ENCODE measurements at places on chromosomes 11 and 22.

GRCh38 chr11:82906236-82906635 lies 4.7 kb downstream of the DDIAS start:
- DNase-seq: no peak

GRCh38 chr11:69080257-69080995 lies 31.7 kb downstream of the TPCN2 start:
- DNase-seq: no peak

DNA sequence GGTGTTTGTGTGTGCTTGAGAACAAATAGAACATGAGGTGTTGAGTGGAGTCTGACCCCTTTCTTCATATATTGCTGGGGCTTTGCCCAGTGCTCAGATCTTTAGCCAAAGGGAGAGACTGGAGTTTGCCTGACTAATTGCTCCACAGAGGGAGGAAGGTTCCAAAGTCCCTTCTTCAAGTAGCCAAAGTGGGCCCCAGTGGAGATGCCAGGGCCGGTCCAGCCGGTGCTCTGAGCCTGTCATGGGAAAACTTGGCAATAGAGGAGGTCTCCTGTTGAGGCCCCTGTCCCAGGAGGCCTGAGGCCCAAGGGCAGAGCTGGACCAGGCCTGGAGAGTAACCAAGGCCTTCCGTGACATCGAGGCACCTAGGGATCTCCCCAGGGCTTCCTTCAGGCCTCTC lies 112.3 kb downstream of the DSCAML1 start:
- no peak for DNase-seq

DNA sequence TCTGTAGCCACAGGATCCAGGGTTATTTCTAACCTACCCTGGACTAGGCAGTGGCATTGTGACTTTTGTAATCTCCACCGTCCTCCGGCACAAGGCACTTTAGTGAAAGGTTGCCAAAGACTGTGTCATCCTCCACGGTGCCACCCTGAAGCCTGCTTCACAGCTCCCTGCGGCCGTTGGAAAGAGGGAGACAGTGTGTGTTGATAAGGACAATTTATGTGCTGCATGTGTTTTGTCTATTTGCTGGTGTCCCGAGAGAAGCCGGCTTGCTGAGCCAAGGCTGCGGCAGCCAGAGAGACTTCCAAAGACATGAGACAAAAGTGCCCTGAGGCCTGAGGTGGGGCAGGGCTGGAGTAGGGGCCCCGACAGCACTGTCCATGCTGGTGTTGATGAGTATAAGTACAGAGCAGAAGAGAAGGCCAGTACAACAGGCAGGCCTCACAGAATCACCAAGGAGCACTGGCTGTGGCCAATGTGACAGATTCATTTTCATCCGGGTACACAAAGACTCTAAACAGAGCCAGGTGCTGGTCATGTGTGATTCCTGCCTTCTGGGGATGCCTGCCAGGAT lies 40.9 kb downstream of the GALNT18 start:
- DNase-seq: no peak

- DNase-seq: no peak
Observed at GRCh38 chr11:102216433-102217075, 100.7 kb upstream of the BIRC3 start.

GRCh38 chr11:64647019-64647779 lies 56.2 kb downstream of the SLC22A12 start:
- DNase-seq: no peak

GRCh38 chr22:20427945-20428417 lies 9.6 kb downstream of the SCARF2 start:
- no peak for DNase-seq

DNA sequence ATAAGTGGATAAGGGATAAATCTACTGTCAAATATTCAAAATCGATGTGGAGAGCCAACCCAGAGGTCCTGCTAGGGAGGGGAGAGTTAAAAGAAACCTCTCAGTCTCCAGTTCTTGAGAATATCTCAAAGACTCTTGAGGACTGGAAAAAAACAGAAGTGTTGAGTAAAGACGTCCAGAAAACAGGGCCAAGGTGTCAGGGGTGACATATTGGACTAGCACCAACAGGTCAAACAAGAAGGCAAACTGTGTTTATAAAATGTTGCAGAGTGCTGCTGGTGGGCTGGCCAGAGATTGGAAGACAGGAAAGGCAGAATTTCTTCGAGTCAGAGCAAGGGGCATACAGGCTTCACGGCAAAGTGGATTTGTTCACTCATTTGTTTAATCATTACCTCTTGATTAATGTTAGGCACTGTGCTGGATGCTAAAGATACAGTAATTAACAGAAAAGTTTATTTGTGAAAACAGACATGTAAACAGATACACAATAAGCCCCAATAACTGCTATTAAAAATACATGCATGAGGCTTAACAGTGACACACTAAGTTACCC lies 33.7 kb upstream of the SMPD1 start:
- DNase-seq: no peak

- no peak for DNase-seq
Observed at GRCh38 chr11:101127197-101127698, 2.4 kb downstream of the PGR start.

GRCh38 chr11:32374261-32374711 lies 61.1 kb downstream of the WT1 start:
- peak; percentile 9 for DNase-seq

GRCh38 chr11:131661132-131661531 lies 290.7 kb downstream of the NTM start:
- no peak for DNase-seq

DNA sequence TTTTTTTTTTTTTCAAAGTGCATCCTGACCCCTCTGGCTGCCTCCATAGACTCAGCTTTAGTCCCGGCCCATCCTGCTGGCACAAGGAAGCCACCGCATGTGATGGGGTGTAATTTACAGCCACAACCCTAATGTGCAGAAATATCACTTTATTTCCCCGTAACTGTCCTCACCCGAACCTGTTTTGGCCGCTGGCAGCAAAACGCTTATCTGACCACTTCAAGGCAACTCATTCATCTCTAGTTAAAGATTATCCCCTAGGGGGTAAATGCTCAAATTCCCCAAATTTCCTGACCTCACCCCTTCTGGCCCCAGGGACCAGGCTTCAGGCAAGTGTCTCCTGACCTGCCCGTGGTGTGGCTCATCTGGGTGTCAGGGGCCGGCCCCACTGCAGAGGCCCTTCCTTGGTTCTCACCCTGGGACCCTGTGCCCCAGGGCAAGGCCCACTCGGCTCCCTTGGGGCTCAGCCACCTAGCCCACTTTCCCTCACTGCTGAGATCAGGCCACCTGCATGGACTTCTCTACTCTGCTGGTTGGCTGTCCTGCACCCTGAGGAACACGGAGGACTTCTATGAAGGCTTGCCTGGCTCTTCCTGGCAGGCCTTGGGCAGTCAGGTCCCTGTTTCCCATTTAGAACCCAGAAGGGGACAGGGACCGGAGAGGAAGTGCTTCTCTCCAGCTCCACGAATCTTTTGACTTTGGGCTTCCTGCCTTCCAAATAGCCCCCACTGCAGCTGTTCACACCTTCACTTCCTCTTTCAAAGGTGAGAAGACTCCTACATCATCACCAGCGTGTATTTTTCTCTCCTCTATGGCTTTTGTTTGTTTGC lies 53.3 kb downstream of the WNT11 start:
- DNase-seq: no peak

- no peak for DNase-seq
Observed at GRCh38 chr22:41976070-41976901, 7.0 kb downstream of the SEPTIN3 start.

DNA sequence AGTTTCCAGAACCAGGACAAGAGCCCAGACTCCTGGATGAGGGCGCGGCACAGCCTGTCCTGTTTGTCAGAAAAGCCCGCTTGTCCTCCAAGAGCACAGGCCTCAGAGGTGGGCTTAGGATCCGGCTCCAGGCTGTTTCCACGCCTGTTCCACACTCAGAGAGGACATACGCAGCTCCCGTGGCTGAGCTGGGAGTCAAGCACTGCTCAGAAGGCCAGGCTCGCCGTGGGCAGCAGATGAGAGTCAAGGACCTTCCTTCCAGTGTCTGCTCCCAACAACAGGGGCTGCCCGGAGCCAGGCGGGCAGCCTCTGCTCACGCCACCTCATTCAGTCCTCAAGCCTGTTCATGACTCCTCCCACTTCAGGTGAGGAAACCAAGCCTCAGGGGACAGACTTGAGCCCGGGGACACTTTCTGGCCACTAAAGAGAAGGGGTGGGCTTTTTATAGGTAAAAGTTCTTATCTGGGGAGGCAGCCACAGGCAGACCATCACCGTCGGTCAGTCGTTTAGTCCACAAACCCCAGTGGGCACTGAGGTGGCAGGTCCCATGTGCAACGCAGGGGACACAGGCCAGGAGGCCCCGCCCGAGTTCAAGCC lies 3.8 kb downstream of the CYB5R3 start:
- DNase-seq: no peak

DNA sequence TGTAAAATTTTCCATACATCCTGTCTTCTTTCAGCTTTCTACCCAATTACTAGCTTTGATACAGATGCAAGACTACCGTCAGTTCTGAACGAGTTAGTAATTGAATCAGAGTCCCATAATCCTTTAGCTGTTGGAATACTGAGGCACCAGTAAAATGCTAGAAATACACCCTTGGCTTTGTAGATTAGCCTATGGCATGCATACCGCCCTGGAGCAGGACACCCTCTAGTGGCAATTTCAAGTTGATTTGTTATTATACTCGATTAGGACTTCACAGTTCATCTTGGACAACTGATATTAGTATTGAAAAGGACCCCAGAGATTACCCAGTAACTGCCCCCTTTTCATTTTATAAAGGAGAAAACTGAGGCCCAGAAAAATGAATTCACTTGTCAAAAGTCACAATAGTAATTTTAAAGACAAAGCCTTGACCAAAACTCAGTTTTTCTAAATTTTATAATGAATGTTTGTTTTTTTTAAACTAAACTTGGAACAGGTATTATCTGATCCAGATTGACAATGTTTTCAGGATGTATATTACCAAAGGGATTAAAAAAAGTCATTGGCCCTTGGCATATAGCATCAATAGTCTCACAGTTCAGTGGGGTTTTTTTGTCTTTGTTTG lies 72.6 kb downstream of the HIPK3 start:
- peak; percentile 31 for DNase-seq

DNA sequence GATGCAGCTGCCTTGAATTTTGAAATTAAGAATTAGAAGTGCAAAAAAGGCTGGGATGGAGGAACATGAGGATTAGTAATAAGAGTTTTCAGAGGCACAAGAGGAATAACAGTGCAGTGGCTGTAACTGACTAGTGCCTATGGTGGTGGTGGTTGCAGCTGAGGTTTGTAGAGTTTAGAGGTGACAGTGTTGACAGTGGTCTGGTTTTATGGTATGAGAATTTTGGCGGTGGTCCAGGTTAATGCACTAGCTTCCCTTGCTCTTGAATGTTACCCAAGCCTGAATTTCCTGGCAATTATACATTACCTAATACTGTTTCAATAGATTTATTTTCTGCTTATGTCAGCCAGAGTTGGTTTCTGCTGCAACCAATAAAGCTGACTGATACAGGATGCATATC lies 112.8 kb upstream of the C11orf87 start:
- no peak for DNase-seq

DNA sequence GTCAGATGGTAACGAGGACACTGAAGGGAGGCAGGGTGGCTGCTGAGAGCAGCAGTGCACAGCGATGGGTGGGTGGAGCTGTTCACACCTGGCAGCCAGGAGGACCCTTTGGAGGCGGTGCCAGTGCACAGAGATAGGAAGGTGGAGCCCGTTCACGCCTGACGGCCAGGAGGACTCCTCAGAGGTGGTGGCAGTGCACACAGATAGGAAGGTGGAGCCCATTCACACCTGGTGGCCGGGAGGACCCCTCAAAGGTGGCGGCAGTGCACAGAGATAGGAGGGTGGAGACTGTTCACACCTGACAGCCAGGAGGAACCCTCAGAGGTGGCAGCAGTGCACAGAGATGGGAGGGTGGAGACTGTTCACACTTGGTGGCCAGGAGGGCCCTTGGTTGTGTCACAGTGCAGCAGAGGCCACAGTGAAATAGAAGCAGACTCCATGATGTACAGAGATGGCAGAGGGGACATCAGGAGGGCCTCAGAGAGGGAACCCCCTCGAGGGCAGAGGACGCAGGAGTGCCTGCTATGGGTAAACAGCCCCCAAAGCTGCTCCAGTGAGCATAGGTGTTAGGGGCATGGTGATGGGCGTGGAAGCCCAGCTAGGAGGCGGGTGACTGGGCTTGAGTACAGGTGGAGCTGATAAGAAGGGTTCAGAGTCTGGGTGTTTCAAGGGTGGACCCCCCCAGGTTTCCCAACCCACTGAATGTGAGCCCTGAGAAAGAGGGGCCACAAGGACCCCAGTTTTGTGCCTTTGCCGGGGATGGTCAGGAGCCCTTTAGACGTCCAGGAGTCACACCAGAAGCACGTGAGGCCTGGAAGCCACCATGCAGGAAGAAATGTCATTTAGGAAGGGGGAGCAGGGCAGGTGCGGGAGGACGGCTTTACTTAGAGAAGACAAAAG lies 566.7 kb downstream of the BRD1 start:
- no peak for DNase-seq

GRCh38 chr22:26214466-26214865 lies 45.2 kb downstream of the SEZ6L start:
- no peak for DNase-seq

- DNase-seq: no peak
Observed at GRCh38 chr11:5486421-5486820, 2.1 kb upstream of the OR52D1 start.

DNA sequence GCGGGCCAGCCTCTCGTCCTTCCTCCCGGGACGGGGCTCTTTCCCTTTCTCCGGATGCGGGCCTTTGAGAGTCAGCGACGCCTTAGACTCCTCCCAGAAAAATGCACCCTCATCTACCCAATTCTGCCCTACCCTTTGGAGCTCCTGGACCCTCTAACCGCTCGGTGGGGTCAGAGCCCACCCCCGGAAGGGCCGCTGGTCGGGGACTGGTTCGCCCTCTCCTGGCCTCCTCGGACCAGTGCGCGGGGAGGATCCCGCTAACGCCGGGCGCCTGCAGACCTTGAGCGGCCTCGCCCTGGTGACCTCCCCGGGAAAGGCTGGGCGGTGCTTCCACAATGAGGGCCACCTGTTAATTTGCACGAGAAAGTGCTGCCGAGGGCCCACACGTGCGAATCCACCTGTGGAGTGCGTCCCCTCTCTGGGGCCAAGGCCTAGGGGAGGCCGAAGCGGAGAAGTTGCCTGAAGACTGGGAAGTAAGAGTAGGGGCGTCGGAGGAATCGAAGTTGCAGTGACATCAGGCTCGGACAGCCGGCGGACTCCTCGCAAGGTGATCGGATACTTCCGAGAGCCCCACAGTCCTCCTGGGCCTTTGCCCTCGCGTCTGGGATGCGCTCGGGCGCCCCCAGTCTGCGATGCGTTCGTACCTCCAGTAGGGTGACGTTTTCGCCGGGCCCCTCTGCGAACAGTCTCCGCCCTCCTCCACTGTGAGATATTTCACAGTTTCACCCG lies 61.5 kb downstream of the ENDOD1 start:
- DNase-seq: peak; percentile 79

DNA sequence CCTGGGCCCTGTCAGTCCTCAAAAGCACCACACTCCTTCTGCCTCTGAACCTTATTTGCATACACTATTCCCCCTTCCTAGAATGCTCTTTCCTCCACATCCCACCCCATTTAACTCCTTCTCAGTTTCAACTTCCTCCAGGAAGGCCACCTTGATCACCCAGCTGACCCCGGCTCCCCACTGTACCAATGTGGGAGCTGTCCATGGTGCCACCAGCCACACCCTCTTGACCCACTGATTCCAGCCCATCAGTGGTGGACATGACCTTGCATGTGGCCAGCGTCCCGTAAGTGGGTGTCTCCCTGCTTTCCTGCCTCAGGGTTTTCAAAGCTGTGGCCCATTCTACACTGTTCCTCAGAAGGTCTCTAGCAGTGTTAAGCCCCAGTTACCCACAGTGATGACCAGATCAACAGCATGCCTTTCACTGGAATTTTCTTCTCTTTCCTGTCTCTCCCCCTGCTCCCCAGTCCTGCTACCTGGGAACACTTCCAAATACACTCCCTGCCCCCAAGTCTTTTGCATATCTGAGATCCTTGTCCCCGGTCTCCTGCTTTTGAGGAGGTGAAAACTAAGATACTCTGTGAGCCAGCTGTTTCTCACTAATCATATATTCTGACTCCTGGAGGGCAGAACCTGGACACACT lies 346.6 kb downstream of the MN1 start:
- DNase-seq: no peak
